ENCODE measurements at places on chromosomes 12 and 14.

DNA sequence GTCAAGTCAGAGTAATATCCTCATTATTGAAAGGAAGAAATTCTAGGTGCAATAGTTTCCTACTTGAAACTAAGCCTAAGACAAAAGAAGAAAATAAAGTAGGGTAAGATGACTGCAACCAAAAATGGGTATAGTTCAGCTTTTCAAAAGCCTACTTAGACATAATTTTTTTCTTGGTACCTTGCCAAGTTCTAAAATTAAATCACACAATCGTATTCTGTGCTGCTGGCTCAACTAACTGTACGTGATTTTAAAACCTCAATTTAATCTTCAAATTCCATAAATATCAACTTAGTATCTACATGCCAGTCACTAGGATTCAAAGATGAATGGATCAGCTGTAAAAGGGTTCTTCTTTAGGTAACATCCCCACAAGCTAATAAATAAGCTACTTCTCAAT lies 56.9 kb downstream of the SCAF11 start:
- no peak for DNase-seq

DNA sequence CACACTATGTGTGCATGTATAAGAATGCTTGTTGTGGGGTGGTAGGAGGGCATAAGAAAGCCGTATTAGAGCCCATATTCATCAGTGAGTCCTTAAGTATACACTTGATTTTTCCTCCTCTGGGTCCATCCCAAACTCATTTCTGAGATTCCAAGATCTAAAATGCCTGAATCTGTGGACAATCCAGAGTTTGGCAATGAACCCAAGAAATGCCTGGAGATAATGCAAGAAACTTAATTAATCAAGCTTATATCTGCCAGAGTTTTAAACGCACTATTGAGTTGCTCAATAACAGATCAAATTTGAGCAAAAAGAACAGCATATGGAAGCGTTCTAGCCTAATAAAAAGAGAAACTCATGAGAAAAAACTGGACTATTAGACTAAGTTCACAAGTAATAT lies 143.4 kb upstream of the NAV3 start:
- DNase-seq: no peak

DNA sequence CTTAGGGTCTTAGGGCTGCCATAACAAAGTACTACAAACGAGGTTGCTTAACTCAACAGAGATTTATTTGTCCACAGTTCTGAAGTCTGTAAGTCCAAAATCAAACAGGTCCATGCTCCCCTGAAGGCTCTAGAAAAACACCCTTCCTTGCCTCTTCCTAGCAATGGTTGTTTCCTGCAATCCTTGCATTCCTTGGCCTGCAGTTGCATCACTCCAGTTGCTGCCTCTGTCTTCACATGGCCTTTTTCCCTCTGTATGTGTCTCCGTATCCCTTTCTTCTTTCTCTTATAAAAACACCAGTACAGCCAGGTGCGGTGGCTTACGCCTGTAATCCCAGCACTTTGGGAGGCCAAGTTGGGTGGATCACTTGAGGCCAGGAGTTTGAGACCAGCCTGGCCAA lies 17.4 kb downstream of the KCNMB4 start:
- no peak for DNase-seq

DNA sequence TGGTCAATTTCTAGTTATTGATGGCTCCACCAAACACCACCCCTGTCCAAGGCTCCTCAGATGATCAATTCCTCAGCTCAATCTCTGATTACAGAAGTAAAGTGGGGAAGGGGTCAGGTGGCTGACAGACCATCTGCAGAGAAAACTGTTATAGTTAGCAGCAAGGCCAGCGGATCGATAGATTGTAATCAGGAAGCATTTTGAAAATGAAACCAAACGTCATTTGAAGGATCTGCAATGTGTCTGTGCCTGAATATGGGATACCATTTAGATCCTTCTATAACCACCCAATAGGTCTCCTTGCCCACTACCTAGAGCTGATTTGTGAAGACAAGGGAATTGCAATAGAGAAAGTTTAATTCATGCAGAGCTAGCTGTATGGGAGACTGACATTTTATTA lies 11.6 kb downstream of the HCAR2 start:
- no peak for DNase-seq

DNA sequence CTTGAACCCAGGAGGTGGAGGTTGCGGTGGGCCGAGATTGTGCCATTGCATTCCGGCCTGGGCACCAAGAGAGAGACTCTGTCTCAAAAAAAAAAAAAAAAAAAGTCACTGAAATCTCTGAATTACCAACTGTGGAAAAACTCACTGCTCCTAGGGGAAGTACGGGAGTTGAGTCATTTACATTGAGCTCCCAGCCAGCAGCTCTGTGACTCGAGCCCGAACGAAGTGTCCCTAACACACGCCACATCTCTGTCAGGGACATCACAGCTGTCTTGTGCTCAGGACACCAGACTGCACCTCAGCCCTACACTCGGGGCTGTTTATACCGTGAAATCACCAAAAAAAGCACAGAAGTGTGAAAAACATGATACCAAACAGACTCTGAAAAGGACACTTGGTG lies 21.1 kb downstream of the ATP6V0A2 start:
- no peak for DNase-seq

DNA sequence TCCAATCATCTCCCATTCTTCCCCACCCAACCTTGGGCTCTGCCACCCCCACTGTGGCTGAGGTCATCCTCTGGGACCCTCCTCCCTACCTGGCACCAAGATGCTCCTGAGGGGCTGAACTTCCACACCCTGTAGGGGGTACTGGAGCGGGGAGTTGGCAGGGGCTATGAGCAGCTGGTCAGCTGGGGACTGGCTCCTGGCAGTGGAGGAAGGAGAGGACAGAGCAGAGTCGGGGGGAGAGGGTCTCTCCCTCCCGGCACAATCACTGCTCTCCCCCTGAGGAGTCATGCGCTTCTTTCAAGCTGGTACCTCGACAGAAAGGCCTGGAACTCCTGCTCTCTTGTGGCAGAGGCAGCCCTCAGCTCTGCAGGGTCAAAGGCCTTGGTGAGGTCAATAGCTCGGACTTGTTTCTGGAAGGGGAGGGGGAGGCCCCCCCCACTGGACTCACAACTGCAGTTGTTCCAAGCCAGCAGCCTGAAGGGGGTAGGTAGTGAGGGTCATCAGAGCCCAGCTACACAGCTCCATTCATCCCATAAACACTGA lies 2.0 kb downstream of the B4GALNT1 start:
- DNase-seq: no peak

DNA sequence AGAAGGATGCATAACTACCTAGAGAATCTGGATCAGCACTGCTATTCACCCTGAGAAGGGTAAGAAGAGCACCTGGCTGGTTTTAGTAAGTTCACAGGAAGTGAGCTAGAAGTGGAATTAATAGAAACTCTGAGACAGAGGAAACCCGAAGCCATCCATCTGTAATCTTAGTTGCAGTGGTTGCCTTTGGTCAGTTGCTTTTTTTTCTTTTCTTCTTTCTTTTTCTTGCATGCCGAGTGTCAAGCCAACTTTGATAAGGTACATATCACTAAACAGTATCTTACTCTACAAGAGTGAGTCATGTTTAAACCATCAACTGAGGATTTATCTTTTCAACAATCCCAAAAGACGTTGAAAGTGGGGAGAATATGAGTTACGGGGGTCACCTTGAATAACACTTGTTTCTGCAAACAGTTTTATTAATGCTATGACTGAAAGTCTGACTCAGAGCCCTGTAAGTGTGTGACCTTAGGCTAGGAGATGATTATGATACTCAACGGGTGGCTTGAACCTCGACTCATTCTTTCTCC lies 26.7 kb downstream of the C12orf75 start:
- DNase-seq: no peak

DNA sequence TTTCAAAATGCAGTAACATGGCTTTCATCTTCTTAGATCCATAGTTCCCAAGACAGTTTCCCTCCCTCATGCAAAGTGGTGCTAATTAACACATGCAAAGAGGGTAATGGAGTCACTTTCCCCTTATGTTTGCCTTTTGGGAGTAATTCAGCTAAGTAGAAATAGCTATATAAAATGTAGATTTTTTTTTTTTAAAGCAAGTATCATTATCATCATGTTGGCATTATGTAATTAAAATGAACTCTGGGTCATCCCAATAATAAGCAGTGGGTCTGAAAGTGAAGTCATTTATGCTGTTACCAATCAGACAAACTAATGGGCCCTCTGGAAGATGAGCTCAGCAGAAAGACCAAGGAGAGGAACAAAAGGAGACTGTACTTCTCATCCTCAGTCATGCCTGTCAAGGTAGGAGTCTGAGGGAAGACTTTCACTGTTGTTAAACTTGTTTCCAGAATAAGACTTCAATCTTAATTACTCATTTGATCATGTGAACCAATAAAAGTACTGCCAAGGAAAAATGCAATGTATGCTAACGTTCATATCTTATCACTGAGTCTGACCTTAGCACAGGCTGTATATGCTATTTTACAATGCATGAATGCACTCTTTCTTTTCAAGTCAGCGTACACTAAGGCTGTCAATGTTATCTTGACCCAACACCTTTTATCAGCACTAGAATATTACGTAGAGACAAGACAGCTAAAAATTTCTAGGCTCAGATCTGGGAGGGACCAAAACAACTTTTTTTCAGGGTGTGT lies 26.8 kb downstream of the AREL1 start:
- DNase-seq: no peak

DNA sequence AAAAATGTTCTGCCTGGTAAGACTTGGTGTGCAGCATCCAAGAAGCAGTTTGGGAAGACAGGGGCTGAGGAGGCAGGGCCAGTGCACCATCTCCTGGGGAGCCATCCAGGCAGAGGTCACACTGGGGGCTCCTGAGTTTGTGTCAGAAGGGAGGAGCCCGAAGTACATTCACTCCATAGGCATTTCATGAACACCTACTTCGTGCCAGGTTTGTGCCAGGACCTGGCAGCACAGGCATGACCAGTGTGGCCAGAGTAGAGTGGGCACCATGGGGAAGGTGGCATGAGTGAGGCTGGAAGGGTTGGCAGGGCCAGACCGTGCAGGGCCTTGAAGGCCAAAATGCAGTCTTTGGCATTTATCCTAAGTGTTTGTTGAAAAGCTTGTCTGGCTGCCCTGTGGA lies 86.5 kb upstream of the RIN3 start:
- DNase-seq: no peak

DNA sequence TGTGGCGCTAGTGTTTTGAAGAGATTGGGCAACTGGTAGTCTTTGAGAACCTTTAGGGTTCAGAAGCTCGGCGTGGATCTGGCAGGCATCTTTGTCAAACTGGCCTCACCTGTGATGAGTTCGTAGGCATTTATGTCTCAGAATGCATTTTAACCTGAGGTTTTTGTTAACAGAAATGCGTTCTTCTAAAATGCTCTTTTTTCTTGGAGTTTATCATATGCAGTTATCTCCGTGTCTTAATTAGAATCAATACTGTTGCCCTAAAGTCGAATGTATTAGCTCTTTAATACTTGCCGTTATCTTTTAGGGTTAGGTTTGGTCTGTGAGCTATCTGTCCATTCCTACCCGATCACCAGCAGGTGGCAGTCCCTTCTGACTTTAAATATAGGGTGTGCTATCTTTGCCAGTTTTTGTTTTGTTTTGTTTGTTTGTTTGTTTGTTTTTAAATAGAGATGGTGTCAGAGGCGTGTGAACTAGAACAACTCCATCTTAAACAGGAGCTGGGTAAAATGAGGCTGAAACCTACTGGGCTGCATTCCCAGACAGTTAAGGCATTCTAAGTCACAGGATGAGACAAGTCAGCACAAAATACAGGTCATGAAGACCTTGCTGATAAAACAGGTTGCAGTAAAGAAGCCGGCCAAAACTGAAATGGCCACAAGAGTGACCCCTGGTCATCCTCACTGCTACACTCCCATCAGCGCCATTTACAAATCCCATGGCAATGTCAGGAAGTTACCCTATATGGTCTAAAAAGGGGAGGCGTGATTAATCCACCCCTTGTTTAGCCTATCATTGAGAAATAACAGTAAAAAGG lies 1.4 kb downstream of the ATF1 start:
- peak; percentile 20 for DNase-seq

DNA sequence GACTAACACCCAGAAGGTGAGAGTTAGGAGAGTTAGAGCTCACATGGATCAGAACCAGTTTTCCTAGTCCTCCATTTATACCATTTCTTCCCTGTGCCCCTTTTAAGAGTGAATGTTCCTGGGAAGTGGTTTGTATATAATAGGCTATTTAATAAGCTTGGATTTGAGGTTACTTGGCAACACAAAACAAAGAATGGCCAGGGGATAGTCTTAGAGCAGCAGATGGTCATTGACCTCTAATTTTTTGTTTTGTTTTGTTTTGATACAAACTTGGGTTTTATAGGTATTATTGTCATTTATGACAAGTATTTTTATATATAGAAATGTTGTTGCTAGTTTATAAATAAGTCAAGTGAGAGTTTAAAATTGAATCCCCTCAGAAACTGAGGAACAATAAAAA lies 35.8 kb downstream of the VEZT start:
- no peak for DNase-seq

DNA sequence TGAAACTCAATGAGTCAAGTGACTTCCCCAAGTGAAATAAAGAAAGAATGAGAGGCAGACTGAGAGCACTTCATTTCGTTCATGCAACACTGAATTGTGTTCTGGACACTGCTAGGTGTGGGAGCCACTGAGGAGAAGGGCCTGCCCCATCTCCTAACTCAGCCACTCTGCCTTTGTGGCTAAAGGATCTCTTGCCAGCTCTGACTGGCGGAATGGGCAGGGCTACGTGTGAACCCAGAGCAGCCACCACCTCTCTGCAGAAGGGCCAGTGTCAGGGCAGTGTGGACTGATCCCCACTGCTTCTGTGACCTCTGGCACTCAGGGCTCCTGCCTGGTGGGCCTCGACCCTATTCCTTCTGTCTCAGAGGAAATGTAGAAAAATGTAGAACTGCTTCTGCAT lies 46.5 kb upstream of the GZMB start:
- DNase-seq: no peak

DNA sequence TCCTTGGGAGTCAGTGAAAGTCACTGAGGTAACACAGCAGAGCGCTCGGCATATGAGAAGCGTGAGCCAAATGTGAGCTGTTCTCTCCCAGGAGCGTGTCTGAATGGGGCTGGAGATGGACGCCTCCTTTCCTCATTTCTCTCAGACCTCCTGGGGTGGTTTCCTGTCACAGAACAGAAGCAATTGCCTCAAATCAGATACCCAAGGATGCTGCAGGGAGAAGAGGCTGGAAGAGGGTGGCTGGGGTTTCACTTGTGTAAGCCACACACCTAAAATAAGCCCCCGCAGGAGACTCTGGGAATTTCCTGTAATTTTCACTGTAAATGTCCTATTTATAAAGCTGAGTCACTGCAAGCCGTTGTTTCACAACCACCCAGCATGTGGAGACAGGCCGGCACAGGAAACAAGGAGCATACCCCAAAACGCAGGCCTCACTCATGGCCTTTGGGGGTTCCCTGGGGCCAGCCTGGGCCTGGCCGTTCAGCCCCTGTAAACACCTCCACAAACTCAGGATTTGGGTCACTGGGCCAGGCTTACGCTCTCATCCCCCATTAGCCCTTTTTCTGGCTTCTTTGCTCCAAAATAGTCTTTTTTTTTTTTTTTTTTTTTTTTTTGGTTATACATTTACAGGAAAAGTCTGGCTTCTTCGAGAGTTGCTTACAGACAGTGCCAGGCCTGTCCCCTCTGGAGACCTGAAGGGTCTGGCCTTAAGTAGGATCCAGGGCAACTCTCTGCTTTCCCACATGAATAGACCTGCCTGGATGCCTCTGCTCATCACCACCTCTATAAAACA lies 55.3 kb downstream of the VCPKMT start:
- no peak for DNase-seq

- peak; percentile 25 for DNase-seq
These were observed 267.4 kb upstream of the HMGA2 start for GRCh38 chr12:65556676-65557437.

GRCh38 chr12:11662369-11662768 lies 12.9 kb downstream of the ETV6 start:
- DNase-seq: no peak
